Non-pigmented ciliary epithelial cell (primary cell): ENCODE measurements at places on chromosomes 7 and 10.

DNA sequence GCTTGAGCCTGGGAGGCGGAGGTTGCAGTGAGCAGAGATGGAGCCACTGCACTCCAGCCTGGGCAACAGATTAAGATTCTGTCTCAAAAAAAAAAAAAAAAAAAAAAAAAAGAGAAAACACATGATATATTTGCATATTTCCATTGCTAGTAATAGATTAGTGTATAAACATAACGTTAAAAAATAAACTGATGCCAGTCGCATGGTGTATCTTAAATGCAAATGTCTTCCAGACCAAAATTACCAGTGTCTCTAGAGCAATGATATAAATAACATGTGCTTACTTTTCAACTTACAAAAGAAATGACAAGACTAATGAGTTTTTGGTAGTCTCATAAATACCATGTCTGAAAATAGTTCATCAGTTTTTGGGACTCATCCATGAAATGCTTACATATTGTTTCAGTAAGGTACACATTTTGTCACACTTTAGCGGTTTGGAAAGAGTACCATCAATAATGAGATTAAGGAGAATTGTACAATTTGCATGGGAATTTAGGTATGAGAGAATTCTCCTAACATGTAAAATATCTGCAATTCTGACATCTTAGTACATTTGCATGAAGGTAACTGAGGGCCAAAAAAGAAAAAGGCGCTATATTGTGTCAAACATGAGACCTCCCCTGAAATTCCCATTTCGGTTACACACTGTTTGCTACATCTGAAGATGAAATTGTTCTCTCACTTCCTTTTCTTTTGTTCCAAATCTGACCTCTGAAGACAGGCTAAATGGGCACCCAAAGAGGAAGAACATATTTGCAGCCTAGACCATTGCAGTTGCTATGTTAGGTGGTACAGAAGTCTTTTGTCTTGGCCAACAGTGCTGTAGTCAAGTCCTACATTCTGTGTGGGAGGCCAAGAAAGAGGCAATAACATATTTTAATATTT lies 51.5 kb upstream of the PIP4K2A start:
- no peak for DNase-seq

DNA sequence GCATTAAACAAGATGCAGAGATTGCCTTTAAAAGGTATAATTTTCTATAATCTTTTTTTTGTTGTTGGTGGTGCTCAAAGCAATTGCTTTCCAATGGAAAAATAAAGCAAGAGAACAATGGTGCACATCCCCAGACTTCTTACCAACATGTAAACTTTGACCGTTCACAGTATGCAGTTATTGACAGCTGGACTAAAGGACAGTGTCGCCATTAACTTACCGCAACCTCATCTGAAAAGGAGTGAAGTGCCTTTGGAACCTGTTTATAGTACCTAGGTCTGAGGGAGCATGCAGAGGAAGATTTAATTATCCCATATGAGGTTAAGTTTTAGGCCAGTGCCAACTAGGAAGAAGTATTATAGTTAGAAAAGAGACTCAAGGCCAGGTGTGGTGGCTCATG lies 654.5 kb downstream of the PARD3 start:
- no peak for DNase-seq

DNA sequence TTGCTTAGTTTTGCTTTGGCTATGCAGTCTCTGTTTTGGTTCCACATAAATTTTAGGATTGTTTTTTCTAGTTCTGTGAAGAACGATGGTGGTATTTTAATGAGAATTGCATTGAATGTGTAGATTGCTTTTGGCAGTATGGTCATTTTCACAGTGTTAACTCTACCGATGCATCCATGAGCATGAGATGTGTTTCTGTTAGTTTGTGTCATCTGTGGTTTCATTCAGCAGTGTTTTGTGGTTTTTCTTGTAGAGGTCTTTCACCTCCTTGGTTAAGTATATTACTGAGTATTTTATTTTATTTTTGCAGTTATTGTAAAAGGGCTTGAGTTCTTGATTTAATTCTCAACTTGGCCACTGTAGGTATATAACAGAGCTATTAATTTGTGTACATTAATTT lies 78.2 kb upstream of the ZNF92 start:
- DNase-seq, result no peak

- DNase-seq, result no peak
These were observed 9.8 kb upstream of the PNPLA8 start for GRCh38 chr7:108535744-108536143.
